ENCODE measurements at places on chromosomes 2 and 18. TPM values are rescaled to one million over a fixed set of nuclear protein-coding genes. Genes with fewer than 3 reads are reported as not detected.

Gene RBM44
- total RNA-seq: 0.33 TPM

Gene TTN
- total RNA-seq: 0.01 TPM

Gene LCT
- 0.03 TPM for total RNA-seq

Gene AQP12A
- not detected for total RNA-seq

Gene MFF
- total RNA-seq: 119 TPM

Gene TEKT4
- not detected for total RNA-seq

Gene CIB4
- total RNA-seq: 0.16 TPM

Gene EPB41L3
- total RNA-seq: 0.16 TPM
